ENCODE measurements at places on chromosomes 13 and 19.

DNA sequence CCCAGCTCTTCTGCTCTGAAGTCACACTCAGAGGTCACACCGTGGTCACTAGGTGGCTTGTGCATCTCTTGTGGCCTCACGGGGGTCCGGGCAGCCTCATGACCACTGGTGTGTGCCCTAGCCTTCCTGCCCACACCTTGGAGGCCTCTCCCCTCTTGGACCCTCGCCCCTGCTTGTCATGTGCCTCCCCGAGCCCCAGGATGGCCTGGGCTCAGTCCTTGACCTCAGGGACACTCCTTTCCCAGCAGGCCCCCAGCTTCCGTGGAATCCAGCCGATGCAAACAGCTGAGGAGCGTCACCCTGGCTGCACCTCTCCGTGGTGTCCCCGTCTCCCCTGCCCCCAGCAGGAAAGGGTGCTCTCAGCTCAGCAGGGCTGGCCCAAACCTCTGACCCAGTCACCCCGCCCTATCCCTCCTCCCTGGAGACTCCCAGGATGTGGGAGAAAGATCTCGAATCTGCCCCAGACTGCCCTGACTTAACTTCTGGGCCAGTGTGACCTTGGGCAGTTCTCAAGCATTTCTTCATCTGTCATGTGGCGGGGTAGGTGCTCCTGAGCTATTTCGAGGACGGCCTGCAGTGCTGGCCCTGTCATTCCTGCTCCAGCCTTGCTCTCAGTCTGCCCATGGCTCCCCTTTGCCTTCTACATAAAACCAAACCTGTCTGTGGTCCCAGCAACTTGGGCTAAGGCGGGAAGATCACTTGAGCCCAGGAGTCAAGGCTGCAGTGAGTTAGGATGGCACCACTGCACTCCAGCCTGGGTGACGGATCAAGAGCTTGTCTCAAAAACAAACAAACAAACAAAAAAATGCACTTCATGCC lies 4.6 kb upstream of the SLC25A42 start:
- no peak for DNase-seq

DNA sequence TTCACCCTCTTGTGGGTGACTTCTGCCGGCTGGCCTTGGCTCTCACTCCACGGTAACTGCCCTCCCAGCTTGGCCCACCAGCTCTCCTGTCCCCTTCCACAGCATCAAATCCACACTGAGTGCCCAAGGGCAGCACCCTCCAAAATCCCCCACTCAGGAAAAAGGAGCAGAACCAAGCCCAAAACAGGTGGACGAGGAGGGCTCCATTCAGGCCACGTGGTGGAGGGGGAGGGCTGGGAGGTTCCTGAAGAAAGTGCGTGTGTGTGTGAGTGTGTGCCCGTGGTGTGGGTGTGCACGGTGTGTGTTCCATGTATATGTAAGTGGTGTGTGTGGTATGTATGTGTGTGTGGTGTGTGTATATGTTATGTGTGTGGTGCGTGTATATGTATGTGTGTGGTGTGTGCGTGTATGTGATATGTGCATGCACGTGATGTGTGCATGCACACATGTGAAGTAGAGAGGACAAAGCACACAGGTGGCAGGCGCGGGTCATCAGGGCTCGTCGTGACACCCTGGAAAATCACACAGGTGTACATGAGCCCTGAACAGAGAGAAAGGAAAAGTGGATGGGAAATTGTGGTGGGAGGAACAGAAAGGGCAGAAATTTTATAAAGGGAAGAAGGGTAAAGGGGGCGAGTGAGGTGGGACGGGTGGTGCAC lies 76.9 kb downstream of the COL4A1 start:
- no peak for DNase-seq

- DNase-seq = no peak
Measured at GRCh38 chr19:19542507-19542906, 4.4 kb downstream of the CILP2 start.

- DNase-seq = no peak
Measured at GRCh38 chr13:107529035-107529434, 686.3 kb downstream of the LIG4 start.

GRCh38 chr13:37139356-37139755 lies 33.9 kb upstream of the CSNK1A1L start:
- DNase-seq = no peak

DNA sequence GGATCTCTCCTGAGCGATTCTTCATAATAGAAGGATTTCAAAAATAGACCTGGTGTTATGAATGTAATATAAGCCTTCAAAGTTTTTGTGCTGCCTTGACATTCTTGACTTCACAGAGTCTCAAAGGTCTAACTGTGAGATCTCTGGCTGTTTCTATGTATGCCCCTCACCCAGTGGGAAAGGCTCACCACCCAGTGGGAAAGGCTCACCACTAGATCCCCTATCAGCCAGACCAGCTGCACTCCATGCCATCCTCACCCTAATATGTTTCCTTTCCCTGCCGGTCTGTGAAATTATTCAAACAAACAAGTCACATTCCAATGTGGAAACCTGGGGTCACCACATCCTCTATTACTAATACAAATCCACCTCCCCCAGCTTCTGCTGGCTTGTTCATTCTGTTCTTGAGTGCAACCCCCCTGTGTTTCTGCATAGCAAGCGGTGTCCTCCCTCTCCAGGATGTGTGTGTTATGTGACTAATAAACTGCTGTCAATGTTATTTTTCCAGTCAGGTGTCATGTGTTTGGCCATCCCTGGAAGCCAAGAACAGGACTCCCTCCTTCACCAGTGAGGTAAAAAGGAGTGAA lies 13.8 kb upstream of the SLITRK1 start:
- DNase-seq = no peak

DNA sequence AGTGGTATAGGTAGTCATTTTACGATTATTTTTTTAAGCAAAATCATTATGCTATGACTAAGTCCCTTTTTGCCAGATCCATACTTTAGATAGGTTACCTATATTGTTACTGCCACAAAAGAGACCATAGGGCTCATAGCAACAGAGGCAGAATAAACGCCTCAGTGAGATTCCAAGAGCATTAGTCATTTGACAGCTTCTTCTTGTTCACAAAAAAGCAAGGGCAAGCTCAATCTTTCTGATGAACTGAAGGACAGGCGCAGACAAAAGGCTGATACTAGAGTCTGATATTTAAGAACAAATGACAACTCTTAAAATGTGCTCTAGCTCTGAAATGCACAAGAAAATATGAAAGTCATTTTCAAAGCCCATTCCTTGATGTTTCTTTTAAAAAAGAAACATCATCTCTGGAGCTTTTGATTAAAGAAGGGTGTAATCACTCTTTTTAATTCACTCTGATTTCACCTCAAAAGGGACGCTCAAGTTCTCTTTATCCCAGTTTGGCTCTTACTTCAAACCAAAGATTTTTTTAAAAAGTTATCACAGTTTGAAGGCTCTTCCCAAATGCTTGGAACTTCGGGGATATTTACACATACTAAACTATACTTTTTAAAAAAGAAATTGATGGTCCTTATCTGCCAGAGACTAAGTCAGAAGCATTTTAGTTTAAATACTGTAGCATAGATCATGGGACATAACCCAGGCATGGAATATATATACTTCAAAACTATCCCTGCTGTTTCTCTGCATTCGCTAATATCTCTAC lies 187.2 kb downstream of the EFNB2 start:
- DNase-seq = no peak

DNA sequence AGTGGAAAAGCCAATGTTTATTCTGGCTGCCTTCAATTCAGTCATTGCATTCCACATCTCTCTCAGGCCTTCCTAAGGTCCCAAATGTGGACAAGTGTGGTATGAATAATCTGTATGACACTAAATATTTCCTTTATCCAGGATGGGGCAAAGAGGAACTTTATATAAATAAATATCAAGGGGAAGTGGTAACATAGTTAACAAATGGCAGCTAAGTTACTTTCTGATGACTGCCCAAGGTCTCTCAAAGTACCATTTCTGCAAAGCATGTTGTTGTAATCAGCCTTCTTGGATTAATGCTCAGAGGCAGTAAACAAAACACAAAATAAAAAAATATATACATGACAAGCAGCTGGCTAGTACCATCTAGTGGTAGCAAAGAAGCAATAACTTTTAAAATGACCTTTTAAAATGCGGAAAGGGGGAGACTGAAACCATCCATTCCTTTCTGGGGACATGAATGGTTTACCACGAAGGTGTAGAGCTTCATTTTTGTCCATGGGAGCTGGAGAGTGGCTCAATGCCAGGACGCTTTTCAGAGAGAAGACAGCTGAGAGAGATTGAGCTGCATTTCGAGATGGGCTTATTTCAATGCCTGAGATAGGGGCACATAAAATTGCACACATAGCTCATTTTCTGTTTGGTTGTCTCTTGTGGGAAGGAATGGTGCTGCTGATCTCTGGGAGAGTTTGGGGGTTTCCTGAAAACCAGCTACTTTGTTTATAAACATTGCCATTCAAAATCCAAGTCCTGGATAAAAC lies 259.2 kb downstream of the RFC3 start:
- no peak for DNase-seq

GRCh38 chr19:55453511-55454260 lies 7.8 kb downstream of the ISOC2 start:
- DNase-seq = no peak

DNA sequence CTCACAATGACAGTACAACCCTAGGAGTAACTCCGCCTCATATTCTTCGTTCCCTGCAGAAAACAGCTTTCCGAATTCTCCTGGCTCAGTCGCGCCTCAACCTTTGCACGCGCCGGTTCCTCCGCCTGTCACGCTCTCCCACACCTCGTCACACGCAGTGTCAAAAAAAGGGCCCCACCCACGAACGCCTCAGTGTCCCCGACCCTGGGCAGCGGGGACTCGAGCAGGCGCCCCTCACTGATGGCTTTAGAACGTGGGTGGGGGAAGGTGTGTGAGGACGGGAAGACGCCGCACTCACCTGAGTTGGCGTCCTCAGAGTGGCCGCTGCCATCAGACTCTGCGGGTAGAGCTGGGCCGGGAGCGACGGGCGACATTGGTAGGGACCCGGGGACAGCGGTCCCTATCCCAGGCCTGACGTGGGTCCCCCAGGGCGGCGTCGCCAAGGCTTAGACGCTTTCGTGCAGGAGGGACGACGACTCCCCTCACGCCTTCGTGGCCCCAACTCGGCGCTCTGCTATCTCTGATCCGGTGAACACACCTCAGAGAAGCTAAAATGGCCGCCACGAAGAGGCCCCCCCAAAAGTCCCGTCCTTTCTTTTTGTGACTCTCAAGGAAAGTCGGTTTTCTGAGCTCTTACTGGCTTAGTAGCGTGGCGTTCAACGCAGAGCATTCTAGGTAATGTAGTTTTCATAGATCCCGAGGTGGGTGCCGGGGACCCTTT lies at the start of gene ZNF154:
TSS of gene ZNF154 (minus strand) at position 564 of the 721 bp plus-strand sequence. CDS start at position 331, 233 bp downstream.
- DNase-seq = peak; percentile 22

- no peak for DNase-seq
Measured at GRCh38 chr19:3979674-3980352, 5.5 kb downstream of the EEF2 start.

DNA sequence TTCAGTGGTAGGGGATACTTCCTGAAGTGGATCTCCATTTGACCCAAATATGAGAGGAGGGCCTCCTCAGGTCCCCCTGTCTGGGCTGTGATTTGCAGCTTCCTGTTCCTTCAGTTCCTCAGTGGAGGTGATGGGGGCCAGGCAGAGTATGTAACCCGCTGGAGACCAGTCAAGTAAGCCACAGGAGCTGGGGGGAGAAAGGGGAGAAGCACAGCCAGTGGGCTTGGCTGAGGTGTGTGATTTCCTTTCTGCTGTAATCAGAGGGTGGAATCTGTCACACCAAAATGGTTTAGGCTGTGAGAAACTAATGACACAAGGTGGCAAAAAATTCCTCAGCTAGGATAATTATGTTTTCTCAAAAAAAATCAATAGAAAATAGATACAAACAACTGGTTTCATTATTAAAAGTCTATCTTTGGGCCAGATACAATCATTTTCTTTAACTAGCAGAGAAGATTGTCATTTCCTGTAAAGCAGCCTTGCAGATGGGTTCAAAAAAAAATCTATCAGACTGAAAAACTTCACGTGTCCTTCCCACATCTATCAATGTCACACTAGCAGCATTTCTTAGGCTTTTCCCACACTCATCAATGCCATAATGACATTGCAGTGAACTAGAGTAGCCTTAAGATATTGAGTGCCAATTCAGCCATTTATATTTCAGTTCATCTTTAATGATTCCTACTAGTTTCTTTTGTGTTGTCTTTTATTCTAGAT lies 1660.3 kb downstream of the EFNB2 start:
- DNase-seq = no peak

- DNase-seq = peak; percentile 50
Measured at GRCh38 chr13:46551410-46552302, 1.3 kb upstream of the LRCH1 start.

GRCh38 chr13:23067129-23067528 lies 113.7 kb upstream of the SGCG start:
- no peak for DNase-seq

- no peak for DNase-seq
Measured at GRCh38 chr19:16497042-16497441, 848 bp downstream of the C19orf44 start.

DNA sequence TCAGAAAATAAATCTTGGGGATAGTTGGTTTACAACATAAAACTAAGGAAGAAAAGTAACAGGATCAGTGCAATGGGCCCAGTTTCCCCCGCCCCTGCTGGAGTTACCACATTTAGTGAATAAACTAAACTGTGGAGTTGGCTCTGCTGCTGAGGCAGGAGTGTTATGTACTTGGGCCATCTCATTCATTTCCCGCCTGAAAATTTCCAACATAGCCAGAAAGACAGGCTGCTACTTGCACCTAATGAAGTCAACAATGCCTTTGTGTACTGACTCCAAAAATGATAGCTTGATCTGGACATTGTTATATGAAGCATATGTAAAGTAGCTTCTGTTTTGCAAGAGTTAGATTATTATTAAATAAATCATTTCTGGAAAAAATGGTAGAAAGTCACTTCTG lies 7.9 kb upstream of the RNASEH2B start:
- no peak for DNase-seq

DNA sequence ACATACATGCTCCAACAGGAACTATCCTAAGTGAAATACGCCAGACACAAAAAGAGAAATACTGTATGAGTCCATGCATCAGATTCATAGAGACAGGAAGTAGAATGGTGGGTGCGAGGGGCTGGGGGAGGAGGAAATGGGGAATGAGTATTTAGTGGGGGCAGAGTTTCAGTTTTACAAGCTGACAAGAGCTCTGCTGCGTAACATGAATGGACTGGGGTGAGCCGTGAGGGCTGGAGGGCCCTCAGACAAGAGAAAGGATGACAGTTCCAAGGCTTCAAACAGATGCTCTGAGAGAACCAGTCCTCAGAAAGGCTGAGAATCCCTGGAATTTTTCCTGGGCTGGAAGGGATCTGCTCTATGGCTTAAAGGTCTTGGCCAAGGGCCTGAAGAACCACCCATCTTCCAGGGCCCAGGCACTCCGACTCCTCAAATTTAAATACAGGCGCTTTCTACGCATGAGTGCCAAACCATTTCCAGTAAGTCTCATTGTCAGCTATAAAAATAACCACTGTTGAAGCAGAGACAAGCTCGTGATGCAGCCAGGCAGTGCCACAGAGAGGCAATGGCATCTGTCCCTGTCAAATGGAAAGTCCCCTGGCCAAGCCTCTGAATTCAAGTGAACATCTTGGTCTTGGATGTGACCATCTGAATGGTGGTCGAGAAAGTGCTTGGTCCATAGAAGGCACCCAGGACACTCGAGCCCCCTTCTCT lies 17.5 kb downstream of the KLF2 start:
- DNase-seq = no peak

GRCh38 chr19:23415561-23416191 lies 20.4 kb upstream of the ZNF91 start:
- DNase-seq = no peak

GRCh38 chr19:17525141-17525540 lies 13.7 kb downstream of the PGLS start:
- no peak for DNase-seq

GRCh38 chr13:96849091-96849490 lies 145.2 kb downstream of the OXGR1 start:
- DNase-seq = no peak

GRCh38 chr13:22698467-22698866 lies 482.3 kb upstream of the SGCG start:
- no peak for DNase-seq
